ENCODE measurements at places on chromosomes 5 and 9.

GRCh38 chr5:127934791-127935256 is 148.7 kb upstream of the SLC12A2 start:
- DNase-seq: no peak

DNA sequence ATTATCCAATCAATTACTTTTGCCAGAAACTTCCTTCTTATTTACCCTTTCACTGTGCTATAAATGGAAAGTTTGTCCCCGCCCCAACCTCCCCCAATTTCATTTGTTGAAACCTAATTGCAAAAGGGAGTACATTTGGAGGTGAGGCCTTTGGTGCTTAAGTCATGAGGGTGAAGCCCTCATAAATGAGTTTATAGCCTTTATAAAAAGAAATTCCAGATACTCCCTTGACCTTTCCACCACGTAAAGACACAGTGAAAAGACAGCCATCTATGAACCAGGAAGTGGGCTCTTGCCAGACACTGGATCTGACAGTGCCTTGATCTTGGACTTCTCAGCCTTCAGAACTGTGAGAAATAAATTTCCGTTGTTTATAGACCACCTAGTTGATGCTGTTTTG is 82.3 kb downstream of the NUDT12 start:
- DNase-seq: no peak

GRCh38 chr9:138080979-138081378 is 203.4 kb downstream of the CACNA1B start:
- DNase-seq: no peak

- DNase-seq: no peak
Observed at GRCh38 chr9:99368341-99369326, 146.6 kb downstream of the SEC61B start.

DNA sequence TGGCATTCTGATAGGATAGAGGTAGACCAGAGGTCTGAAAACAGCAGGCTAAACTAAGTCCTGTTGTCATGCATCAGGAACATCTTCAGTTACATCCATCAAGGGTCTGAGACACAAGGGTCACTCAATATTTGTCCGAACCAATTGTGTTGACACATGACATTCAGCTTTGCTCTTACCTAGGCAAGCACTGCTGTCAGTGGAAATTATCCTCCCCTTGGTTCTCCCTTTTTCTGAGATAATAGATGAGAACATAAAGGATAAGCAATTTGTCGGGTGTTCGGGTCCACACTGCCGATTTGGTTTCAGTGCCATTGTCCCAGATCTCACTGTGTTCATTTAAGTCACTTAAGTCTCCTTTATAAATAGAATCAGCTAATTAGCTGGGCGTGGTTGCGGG is 148.3 kb upstream of the MSX2 start:
- no peak for DNase-seq

GRCh38 chr5:59538750-59539121 is 354.8 kb downstream of the PDE4D start:
- no peak for DNase-seq

- DNase-seq: no peak
Observed at GRCh38 chr5:42483472-42484154, 60.4 kb downstream of the GHR start.

DNA sequence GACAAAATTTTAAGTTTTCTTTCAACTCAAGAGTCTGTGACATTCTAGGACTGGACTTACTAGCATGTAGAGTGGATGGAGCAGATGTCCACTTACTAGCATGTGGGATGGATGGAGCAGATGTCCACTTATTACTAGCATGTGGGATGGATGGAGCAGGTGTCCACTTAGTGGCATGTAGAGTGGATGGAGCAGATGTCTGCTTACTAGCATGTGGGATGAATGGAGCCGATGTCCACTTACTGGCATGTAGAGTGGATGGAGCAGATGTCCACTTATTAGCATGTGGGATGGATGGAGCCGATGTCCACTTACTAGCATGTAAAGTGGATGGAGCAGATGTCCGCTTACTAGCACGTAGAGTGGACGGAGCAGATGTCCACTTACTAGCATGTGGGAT is 2.4 kb downstream of the SLC36A1 start:
- no peak for DNase-seq

DNA sequence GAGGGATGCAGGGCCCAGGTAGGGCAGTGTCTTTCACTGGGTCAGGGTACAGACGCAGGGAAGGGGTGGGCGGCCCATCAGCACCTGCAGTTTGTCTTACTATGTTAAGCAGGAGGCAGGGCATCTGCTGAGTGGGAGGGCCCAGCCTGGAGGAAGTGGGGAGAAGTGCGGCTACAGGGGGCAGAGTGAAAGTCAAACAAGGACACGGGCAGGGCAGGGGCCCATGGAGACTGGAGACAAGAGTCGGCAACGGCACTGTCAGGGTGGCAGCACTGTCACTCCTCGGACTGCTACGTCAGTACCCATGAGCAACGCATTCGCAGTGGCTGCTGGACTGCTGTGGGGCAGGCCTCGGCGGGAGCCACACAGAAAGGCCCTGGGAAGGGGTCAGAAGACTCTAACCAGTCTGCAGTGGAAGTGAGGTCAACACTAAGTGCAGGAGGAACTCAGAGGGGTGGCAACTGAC is 19.7 kb downstream of the CAMSAP1 start:
- DNase-seq: peak; percentile 64

DNA sequence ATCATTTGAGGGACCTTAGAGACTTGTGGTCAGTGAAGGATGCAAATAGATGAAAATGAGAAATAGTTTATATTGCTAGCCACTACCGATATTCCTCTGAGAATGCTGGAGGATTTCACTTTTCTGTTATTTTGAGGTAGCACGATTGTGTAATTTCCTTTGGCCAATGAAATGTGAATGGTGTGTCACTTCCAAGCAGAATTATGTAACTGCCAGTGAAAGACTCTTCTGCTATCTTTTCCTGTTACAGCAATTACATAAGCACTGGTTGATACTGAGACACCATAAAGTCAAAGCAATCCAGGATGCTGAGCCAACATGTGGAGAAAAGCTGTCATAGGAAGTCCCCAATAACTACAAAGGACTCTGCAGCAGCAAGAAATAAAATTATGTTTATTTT is 3.6 kb upstream of the PCDHA2 start:
- no peak for DNase-seq
